Cortex of kidney (tissue), 1 donor: ENCODE measurements at places on chromosomes 13 and 19.

- no peak for DNase-seq
These were observed 897 bp downstream of the C19orf33 start for GRCh38 chr19:38304866-38305429.

DNA sequence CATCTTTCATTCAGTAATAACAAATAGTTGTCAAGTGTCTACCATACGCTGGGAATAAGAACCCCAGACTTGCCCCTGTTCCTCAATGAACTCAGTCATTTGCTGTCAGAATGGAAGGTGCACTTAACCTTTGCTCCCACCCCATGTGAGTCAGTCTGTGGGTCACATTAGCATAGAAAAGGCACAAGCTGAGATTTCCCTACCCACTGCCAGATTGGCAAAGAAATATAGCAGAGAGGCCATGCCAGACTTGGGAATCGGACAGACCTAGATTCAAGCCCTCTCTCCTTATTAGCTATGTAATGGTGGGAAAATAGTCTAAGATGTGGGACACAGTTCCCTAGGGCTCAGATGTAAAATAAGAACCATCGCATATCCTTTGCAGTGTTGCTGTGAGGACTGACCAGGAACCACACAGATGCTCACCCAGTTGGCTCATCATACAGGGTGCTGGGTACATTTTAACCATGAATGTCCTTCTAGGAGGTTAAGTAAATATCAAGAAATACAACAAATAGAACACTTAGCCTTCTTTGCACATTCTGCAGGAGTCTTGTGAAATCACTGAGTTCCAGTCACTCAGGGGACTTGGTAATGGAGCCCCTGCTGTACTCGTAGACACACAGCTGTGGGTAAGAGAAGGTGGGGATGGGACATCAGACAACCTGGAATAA is 218.2 kb downstream of the FGF14 start:
- DNase-seq = no peak

GRCh38 chr13:100573121-100573520 is 15.5 kb downstream of the GGACT start:
- DNase-seq = no peak

DNA sequence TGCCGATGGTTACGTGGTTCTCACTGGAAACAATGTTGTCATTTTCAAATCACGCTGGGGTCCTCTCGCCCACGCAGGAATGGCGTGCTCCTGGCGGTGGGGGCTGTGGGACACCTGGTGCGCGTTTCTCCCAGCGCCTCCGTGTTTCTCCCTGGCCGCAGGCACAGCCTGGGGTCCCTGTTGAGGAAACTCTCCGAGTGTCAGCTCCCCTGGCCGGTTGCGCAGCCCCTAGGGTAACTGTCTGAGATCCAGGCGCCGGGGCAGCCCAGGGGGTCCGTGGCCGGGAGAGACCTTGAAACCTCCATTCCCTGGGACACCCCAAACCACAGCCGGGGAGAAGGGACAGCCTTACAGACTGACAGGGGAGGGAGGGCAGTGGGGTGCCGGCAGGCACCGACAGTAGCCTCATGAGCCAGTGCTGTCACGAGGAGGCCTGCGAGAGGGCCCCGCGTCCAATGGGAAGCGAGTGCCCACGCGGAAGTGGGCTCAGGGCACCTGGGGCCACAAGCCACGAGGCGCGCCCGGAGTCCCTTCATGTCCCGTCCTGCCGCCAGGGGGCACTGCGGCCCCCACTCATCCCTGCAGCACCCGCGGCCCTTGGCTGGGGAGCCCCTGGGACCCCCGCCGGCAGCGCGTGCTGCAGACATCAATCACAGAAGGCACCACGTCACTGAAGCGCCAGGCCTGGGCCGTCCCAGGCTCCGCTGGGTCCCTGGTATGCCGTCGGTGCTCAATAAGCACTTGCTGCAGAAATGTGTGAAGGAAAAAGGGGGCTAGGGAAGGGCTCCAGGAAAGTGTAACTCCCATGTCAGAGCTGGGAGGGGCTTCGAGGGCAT is 9.5 kb downstream of the ADAMTSL5 start:
- DNase-seq = no peak

- DNase-seq = no peak
These were observed 212.6 kb downstream of the LACC1 start for GRCh38 chr13:44092078-44092970.

GRCh38 chr13:24671386-24672113 is 8.7 kb upstream of the ATP12A start:
- no peak for DNase-seq

DNA sequence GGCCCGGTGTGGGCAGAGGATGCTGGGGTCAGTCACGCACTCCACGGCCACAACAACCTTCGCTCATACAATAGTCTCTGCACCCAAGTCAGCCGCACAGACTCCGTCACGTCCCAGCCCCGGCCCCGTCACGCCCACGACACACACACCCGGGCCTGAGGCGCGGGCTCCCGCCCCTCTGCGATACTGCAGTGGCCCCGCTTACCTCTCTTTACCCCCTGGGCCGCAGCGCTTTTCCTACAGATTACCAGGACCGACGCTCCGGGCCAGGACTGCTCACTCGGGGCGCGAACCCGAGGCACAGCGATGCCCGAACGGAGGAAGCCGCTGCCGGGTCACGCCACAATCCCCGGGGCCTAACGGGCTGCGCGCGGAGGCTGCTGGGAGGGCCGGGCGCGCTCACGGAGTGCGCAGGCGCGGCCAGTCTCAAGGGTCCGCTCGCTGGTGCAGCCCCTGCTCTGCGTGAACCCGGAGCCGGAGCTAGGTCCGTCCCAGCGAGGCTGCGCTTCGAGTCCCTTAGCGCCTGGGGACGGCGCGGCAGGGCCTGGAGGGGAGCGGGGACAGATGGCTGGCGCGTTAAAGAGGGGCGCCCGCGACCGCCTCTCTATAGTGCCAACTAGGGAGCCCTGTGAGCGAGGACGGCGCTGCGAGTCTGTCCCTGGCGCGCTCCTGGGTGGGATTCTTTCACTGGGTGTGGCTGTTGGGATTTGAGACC is at the start of gene ZFP82:
TSS of gene ZFP82 (minus strand) at position 358 of the 715 bp plus-strand sequence. CDS start 8,855 bp downstream, outside the sequence.
- no peak for DNase-seq

GRCh38 chr13:91894316-91894715 is 495.9 kb downstream of the GPC5 start:
- no peak for DNase-seq

DNA sequence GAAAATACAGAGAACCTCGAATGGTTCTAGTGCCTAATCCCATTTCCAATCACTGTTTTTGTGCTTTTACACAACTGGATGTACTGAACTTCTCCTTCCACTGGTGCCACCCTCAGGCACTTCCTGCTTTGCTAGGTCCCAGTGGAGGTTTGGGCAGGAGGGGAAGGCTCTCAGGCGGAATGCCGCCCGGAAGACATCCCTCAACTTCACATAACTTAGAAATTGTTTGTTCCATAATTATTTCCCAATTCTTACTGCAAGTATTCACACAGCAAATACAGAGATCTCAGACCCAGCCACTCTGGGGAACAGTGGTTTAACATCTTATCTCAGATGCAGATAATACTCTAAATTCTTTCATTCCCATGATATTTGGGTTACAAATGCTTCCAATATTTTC is 195.7 kb upstream of the IPO5 start:
- DNase-seq = no peak

DNA sequence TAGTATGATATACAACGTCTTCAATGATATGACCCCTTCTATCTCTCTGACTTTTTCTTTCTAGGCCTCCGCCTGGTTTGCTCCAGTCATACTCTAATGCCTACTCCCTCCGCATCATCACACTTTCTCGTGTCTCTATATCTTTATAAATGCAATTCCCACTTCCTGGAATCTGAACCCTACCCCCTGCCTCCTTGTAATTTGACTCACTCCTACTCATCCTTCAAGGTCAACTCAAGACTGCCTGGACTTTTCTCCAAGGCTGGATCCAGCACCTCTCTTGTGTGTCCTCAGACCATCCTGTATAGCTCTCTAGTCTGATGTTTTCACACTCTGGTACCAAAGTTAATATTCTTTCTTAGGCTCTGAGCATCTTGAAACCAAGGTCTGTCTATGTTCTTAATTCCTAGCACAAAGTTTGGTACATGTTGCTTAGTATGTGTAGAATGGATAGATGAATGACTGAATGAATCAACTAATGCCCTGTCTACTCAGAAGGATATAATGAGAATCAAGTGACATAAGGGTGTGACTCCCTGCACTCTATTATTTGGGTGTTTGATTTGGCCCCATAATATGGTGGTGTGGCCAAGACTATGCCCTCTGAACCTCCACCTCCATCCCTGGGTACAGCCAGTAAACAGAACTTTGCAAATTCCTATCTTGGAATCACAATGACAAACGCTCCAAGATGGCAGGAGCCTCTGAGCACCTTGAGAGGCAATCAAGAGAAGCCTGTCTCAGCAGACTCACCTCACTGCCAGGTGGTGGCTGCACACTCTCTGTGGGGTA is 74.3 kb upstream of the SERP2 start:
- no peak for DNase-seq

DNA sequence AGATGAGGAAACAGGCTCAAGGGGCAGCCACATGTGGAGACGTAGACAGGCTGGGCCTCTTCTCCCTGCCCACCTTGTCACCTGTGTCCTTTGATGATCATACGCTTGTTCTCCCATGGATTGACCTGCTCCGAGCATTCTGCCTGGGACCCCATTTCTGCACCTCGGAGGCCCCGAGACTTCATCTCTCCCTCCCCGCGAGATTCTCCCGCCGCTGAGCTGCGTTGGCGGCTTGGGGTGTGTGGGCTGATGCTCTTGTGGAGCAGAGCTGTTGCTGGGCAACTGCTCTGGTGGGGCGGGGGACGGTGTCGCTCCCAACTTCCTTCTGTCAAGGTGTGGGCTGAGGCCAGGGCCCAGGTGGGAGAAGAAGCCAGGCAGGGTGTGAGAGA is 22.1 kb downstream of the MAST3 start:
- DNase-seq = no peak

GRCh38 chr19:42114412-42114811 is 17.8 kb downstream of the POU2F2 start:
- no peak for DNase-seq

GRCh38 chr13:28536371-28536770 is 41.4 kb upstream of the FLT1 start:
- no peak for DNase-seq

GRCh38 chr19:51676566-51677083 is 16.5 kb upstream of the SPACA6 start:
- DNase-seq = no peak

- DNase-seq = no peak
These were observed 99.6 kb upstream of the MCF2L start for GRCh38 chr13:112869202-112870050.

DNA sequence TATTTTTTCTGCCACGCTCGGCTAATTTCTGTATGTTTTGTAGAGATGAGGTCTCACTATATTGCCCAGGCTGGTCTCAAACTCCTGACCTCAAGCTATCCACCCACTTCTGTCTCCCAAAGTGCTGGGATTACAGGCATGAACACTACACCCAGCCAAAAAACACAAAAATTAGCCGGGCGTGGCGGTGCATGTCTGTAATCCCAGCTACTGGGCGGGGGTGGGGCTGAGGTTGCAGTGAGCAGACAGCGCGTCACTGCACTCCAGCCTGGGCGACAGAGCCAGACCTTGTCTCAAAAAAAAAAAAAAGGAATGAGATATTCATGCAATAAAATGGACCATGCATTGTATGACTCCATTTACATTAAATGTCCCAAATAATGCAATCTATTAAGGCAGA is 32.2 kb downstream of the VASP start:
- DNase-seq = no peak

DNA sequence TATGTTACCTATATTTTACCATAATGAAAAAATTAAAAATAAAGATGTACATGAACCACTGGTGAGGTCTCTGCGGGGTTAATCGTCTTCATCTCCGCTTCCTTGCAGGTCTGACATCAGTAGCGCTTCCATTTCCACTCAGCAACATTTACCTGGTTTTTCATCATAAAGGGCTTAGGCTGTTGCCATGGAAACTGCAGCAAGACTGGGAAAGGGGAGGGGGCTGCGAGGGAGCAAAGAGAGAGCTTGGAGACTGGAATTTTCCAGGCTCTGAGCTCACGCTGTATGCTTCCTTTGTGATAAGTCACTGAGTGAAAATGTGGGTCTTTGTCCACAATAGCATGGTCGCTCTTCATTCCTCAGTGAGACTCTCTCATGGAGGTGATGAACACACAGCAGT is 136.6 kb upstream of the USP29 start:
- DNase-seq = no peak

DNA sequence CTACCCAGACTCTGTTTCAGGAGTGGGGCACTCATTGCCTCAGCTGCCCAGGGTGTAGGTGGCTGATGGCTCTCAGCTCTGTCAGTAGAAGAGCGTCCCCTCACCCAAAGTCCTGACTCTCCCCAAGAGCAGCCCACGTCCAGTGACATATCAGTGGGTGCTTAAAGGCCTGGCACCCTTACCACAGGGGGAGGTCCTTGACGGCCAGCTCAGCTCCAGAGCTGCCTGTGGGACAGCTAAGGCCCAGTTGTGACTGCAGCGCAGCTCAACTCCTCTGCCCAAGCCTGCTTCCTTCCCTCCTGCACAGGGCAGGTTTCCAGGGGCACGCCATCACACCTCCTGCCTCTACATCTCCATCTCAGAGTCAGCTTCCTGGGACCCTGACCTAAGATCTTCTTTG is 32.4 kb downstream of the GRIK5 start:
- DNase-seq = no peak

GRCh38 chr13:33006134-33006533 is 10.1 kb upstream of the KL start:
- no peak for DNase-seq

DNA sequence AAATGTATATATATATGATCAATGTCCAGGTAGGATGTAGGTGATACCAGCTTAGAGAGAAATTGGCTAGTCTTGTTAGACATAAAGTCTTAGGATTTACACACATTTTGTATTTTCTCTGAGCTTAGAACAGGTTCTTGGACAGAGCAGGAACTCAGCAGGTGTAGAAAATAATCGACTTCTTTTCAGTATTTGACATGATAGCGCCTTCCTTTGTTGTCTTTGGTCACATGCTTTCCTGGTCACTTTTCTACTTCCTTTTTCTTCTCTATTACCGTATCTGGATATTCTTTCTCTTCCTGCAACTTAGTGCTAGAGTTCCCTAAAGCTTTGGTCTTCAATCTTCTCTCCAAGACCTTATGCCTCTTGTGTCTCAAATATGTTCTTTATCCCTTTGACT is 107.4 kb downstream of the LRCH1 start:
- DNase-seq = no peak

DNA sequence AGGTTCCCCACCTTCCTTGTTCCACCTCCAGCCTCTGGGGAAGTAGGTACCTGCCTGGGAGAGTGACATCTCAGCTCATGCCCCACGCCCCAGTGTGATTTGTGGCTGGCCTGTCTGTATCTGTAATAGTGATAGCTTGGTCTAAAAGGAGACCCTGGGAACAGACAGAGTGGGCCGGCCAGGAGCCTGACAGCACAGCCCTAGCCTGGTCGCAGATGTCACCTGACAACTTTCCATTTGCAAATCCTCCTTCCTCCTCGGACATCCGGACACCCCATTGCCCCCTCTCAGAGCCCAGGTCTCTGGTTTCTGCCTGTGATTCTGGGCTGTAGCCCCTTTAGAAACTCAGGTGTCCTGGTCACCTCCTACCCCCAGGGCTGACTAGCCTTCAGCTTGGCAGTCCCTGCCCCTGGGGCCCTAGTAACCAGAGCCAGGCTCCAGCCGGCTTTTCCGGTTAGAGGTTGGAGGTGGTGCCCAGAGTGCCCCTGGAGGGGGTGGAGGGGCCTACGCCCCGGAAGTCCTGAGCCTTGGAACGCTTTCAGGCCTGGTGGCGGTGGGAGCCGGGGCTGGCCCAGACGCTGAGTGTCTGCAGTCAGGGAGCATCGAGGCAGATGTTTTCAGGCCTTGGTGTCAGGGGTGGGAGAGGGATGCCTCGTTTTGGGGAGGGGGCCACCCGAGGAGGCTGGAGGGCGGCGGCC is 6.5 kb downstream of the LRRC8E start:
- no peak for DNase-seq

- no peak for DNase-seq
These were observed 968 bp upstream of the KL start for GRCh38 chr13:33015241-33015668.
